ENCODE measurements at places on chromosomes 5 and 9. TPM values are rescaled to one million over a fixed set of nuclear protein-coding genes. Genes with fewer than 3 reads are reported as not detected.

Gene ZNF454
- 1.0 TPM for total RNA-seq

Gene HTR4
- total RNA-seq = not detected

Gene TCF7
- total RNA-seq = 0.19 TPM

Gene CDKN2B
- total RNA-seq = 2.4 TPM

Gene KIF4B
- total RNA-seq = 0.17 TPM

Gene FOXD4L4
- total RNA-seq = 0.17 TPM

Gene PRRT1B
- not detected for total RNA-seq

Gene NSG2
- 0.05 TPM for total RNA-seq

Gene CD72
- not detected for total RNA-seq

Gene OR1Q1
- total RNA-seq = not detected

Gene OGN
- not detected for total RNA-seq

Gene TRUB2
- total RNA-seq = 16.2 TPM

Gene FANCC
- total RNA-seq = 9.5 TPM

Gene ZNF883
- 0.60 TPM for total RNA-seq

Gene CLIC3
- total RNA-seq = not detected

Gene OR13C8
- not detected for total RNA-seq

Gene HINT2
- total RNA-seq = 11.5 TPM

Gene RPL12
- 1,693 TPM for total RNA-seq

Gene DEPDC1B
- total RNA-seq = 6.8 TPM

Gene MSX2
- total RNA-seq = 0.17 TPM

Gene C5orf52
- total RNA-seq = not detected

Gene FOXD4L6
- total RNA-seq = under 0.01 TPM

Gene NINJ1
- 35.4 TPM for total RNA-seq

Gene NREP
- total RNA-seq = 24.9 TPM

Gene GFRA3
- total RNA-seq = not detected

Gene CTXN3
- total RNA-seq = not detected

Gene ECSCR
- total RNA-seq = 404 TPM

Gene GABRA6
- not detected for total RNA-seq

Gene ANXA1
- 798 TPM for total RNA-seq

Gene CCDC192
- total RNA-seq = not detected

Gene C9orf153
- 0.14 TPM for total RNA-seq

Gene LCN9
- not detected for total RNA-seq

Gene C5
- total RNA-seq = 2.2 TPM

Gene TSSK1B
- total RNA-seq = not detected

Gene TRIP13
- total RNA-seq = 39.6 TPM

Gene BDP1
- total RNA-seq = 36.8 TPM

Gene GFI1B
- not detected for total RNA-seq
